ENCODE measurements at places on chromosomes 2 and 18.

DNA sequence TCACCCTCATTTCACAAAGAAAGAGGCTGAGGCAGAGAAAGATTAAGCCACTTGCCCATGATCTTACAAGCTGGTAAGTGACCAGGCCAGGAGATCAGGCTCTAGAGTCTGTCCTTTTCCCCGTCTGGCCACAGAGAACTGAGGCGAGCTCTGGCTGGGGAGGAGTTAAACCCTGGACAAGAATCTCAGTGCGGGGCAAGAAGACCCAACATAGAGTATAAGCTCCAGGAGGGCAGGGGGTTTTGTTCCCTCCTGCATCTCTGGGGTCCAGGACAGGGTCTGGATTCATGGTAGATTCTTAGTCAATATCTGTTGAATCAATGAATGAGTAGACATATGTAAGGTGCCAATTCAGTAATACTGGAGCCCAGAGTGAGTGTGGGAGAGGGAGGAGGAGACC is 12.9 kb upstream of the INPP5D start:
- DNase-seq, result no peak

DNA sequence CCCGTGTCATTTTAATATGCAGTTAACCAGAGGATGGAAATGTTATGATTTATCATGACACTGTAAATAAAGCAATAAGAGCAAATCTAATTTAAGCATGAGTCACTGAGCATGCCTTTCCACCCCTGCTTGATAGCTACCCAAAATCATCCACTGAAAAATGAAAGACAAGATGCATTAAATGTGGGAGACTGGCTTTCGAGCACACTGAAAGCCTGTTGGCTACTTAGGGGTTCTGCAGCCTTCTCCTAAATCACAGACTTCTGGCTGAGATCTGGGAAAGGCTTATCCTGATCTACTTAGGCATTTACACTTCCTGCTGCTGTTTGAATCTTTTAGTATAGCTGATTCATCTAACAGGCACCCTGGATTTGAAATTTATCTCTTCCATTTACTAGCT is 778.3 kb upstream of the CDH7 start:
- no peak for DNase-seq

- no peak for DNase-seq
These were observed 8.8 kb downstream of the COLEC11 start for GRCh38 chr2:3603536-3604206.

DNA sequence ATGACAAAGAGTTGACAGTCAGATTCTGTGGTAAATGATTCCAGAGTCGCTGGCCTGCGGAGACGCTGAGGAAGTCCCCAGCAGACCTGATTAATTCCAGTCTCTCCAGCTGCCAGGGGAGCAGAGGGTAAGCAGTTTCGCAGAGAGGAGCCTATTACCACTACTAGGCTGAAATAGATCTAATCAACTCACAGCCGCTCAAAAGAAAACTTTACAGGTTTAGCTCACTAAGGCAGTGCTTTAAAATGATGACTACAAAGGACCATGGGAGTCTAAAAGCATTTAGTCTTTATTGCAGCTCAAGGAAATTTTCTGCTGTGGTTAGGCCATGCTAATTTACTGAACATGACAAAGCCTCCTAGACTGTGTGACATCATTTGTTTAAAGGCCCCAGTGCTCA is 445.6 kb upstream of the POU3F3 start:
- DNase-seq, result no peak

- DNase-seq, result no peak
These were observed 1.5 kb downstream of the EPB41L5 start for GRCh38 chr2:120014226-120014980.

GRCh38 chr2:17821080-17821479 is 4.8 kb downstream of the MSGN1 start:
- no peak for DNase-seq

DNA sequence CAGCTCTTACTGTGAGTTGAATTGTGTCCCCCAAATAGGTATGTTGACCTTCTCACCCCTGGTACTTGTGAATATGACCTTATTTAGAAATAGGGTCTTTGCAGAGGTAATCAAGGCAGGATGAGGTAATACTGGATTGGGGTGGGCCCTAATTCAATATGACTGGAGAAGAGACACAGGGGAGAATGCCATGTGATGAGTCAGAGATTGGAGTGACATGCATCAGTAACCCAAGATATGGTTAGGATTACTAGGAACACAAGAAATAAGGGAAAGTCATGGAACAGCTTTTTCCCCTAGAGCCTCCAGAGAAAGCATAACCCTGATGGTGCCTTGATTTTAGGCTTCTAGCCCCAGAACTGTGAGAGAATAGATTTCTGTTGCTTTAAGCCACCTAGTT is 37.0 kb upstream of the ATP5MC3 start:
- no peak for DNase-seq

DNA sequence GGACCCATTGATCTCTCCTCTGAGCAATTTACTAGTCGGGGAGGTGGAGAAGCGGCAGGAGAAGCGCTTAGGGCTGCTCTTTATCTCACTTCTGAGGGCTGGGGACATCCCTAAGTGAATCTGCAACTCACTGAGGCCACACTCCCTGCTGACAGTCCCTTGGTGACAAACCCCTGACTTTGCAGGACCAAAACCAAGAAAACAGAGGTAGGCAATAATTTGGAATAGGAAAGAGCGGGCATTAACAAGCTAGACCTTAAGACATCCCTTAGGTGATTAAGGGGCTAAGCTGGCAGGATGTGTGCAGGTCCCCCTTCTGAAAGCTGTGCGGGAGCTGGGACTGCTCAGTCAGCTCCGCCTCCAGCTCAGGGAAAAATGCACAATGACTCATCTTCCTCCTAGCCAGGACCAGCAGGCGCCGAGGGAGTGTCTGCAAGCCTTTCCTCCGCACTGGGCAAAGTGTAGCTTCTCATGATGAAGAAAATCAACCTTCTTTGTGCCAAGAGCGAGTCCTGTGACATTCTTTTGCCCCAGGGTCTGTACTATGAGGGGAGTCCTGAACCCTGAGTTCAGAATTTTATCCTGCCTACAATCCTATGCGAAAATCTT is 63.3 kb downstream of the BOD1L2 start:
- DNase-seq, result no peak

DNA sequence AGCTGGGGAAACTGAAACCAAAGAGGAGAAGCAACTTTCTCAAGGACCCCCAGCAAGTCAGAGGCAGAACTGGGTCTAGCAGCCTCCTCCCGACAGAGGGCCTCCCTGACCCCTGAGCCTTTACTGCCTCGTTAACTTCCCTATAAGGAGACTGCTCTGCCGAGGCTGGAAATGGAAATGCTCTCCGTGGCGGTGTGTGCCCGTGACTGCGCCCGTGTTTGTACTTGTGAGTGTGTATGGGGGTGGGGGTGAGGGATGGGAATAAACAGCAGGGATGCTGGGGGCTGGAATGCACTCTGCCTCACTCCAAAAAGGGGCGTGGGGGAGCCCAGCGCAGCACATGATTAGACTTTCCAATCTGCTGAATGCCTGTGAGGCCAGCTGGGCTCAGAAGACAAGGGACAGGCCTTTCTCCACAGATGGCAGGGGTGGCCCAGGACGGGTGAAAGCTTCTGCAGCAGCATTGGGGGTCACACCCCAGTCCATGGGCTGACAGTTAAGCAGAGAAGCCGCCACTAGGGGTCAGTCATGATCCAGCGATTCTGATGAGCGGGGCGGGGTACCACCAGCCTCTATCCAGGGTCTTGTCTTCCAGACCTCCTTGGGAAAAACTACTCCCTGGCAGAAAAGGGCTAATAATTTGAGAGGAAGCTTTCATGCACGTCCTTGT is 26.8 kb downstream of the MPHOSPH10 start:
- DNase-seq, result peak; percentile 28

- no peak for DNase-seq
These were observed 4.8 kb upstream of the EFHD1 start for GRCh38 chr2:232628466-232629128.

GRCh38 chr2:199490049-199490448 is 32.3 kb upstream of the SATB2 start:
- DNase-seq, result no peak

GRCh38 chr18:55585065-55585919 is 2.7 kb downstream of the TCF4 start:
- no peak for DNase-seq

DNA sequence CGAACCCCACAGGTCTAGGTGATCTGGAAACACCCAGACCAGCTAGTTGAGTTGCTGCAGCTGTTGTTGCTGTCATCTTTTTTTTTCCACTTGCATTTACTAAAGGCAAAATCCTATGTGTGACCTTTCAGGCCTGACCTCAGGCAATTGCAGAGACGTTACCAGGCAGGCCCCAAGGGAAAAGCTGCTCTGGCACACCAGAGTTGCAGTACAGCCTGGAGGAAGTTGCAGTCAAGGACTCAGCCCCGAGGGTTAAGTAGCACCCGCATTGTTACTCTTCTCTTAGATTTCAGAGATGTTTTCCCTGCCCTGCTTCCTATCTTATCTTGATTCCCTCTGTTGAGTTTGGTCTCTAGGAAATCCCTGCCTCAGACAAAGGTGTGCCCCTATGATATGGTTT is 45.2 kb upstream of the SMAD2 start:
- DNase-seq, result no peak

DNA sequence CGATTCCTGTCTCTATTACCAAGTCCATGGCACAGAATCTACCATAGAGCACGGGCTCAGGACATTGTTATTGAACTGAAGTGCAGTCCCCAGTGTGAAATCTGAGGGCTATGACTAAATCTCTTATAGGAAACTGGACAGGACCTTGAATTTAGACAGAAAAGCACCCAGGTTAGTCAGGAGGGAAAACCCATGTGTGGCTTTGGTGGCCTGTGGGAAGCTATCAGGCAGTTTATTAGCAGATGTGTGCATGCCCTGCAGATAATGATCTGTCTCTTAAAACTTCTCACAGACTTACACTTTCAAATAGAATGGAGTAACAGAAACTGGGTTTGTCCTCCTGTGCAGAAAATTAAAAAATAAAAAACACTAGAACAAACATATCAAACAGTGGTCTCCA is 610.0 kb upstream of the RAB6C start:
- no peak for DNase-seq

DNA sequence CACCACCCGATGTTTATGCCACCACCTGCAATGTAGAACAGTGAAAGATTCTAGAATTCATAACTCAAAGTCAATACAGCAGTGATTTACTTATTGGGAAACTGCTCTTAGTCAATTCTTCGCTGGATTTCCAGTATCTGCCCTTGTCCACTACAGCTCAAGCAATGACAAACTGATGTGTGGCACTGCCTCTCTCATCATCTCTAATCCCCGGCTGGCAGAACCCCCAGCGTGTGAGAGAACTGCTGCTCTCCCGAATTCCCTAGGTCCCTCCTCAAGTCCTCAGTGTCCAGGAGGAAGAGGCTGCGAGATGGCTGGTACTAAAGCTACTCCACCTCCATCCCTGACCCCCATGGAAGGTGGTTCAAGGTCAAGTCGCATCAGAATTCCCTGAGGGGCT is 1.6 kb downstream of the TXNL4A start:
- DNase-seq, result no peak

GRCh38 chr2:33670392-33670937 is 71.4 kb upstream of the FAM98A start:
- no peak for DNase-seq

All from activated T-helper 9 cell treated with anti-CD3 and anti-CD28 coated beads, Interleukin-2, amount 50 U/mL, for 16 hours (primary cell).